ENCODE measurements at places on chromosomes 13 and 19.
A peak's percentile ranks its signal among the peaks of the same experiment; 100 is the strongest.

DNA sequence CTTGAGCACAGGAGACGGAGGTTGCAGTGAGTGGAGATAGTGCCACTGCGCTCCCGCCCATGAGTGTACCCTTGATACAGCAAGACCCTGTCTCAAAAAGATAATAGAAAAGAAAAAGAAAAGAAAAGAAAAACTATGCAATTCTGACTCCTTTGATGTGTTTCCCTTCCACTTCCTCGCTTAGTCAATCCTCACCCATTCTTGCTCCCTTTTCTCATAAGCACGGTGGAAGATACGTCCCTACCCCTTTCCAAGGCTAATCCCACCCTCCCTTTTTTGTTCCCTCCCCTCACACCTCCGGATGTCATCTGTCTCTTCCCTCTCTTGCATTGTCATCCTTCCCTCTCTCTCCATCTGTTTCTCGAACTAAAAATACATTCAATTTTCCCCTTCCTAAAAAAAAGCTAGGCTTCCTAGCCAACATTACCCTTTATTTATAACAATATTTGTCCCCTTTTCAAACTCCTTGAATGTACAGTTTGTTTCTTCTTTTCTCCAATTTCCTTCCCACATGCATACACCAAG is 40.5 kb upstream of the ITM2B start:
- no peak for DNase-seq

DNA sequence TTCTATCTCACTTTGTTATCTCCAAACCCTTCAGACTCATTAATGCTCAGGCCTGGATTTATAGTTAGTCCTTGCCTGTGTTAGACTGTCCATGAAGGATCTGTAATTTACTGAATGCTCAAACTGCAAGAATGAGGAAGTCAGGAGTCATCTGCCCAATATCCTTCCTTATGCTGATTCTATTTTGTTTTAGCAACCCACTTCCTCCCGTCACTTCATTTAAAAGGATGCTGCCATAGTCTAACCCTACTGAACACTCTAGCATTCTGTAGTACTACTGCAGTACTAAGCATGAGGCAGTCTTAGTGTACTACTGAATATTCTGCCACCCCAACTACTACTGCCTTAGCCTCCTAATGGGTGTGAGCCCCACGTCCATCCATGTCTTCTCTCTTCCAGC is 1.5 kb downstream of the FCAR start:
- no peak for DNase-seq

GRCh38 chr19:10226376-10227025 is 4.6 kb downstream of the S1PR2 start:
- DNase-seq = no peak

GRCh38 chr13:49932066-49932465 is 4.1 kb downstream of the SPRYD7 start:
- DNase-seq = no peak

DNA sequence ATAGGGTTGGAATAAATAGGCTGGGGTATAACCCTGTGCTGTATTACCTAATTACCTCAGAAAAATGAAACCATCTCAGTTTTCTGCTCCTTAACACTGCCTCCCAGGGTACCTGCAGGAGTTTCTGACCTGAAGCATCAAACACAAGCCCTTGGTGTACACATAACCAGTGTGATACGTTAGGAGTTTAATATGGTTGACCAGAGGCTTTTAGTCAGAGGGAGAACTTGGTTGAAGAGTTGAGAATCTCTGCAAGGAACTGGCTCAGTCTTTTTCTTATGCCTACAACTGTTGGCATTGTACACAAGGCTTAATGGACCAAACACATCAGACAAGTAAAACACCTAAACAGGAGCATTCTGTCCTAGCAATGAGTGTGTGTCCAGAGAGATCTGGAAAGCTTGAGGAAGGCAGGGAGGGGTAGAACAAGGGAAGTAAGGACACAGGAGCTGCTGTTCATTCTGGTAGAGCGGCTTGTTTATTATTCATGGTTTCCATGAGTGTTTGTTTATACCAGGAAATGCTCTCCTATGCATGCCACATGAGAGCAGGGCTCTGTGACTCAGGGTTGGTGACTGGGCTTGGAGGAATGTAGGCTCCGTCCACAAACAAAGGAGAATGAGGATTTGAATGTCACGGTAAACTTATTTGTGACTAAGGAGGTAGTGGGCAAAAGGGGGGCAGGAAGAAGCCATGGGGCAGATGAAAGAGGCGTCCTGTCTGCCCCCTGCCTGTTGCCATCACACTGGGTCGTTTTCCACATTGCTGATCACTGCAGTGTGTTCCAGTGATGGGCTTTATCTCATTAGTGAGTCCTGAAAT is 11.9 kb upstream of the SPATA13 start:
- no peak for DNase-seq

GRCh38 chr13:39895254-39895653 is 239.8 kb downstream of the COG6 start:
- DNase-seq = no peak

DNA sequence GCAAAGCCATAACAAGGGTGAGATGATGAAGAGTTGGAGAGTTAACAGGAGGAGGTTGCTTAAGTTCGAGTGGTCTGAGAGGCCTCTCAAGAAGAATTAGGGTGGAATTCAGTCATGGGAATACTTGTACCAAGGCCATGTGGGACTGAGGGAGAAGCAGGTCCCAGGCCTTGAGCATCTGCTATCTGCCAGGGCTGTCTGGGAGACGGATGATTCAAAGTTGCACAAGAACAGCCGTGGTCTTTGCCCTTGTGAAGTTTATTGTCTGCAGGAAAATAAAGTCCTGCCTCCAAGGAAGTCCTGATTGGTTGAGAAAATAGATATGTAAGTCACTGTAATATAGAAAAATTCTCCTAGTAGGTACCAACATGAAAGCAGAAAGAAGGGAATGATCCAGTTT is 178.8 kb upstream of the RFC3 start:
- DNase-seq = no peak

DNA sequence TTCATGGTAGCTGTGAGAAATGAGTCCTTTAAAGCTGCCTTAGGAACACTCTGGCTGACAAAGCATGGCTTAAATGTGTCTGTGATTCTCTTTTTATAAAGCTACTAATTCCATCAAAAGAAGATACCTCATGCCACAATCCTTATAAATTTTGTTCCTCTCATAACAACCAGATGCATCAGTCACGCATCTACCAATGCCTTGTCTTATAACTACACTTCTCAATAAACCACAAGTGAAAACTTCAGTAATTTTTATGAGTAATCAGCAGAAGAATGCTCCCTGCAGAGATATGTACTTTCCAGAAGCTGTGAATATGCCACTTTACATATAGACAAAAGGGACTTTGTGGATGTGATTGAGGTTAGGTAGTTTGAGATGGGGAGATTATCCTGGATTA is 147.8 kb downstream of the SUCLA2 start:
- no peak for DNase-seq

DNA sequence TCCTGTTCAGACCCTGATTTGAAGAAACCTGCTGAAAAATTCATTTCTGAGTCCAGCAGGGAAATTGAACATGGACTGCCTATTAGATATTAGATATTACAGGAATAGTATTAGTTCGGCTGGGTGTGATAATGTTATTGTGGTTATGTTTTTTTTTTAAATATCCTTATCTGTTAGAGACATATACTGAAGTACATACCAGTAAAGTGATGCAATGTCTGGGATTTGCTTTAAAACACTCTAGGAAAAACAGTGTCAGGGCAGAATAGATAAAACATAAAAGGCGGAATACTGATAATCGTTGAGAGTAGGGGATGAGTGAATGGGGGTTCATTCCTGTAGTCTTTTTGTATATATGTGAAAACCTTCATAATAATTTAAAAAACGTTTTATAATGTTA is 28.7 kb upstream of the AMER2 start:
- no peak for DNase-seq

- DNase-seq = no peak
Observed at GRCh38 chr19:45455707-45456499, 11.9 kb upstream of the FOSB start.

DNA sequence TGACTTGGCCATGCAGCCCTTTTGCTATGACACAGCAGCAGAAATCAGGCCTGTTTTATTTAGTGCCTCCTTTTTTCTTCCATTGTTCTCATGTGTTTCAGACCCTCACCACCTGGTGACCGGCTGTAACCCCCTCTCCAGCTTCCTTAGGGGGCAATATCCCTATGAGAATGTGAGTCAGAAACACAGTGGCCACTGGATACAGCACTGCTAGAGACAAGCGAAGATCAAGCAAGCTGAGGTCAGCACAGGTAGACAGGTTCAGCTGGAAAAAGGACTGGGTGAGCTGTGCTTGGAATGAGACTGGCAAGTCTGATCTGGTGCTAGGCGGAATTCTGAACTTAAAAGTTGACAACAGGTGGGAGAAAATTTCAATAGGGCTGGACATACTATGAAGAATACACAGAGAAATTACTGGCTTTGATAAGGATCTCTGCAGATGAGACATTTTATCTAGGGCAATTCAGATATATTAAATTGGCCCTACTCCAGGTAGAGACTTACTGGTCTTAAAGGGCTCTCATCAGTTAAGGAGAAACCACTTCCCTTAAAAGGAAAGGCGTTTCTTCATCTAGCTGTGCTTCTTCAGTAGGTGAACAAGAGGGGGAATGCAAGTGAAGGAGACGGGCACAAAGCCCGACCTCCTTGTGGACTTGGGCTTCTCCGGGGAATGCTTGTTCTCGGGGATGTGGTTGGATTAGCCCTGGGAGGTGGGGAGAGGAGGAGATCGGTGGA is 83.3 kb downstream of the ERCC5 start:
- no peak for DNase-seq

- DNase-seq = peak; percentile 87
Observed at GRCh38 chr19:35154525-35155406, at the start of gene FXYD5. Gene FXYD5, plus strand, starts transcription at chr19:35154735. Its CDS starts 816 bp downstream, at chr19:35155551.

- no peak for DNase-seq
Observed at GRCh38 chr13:38687246-38688229, 661 bp downstream of the FREM2 start.

- DNase-seq = no peak
Observed at GRCh38 chr19:14088634-14089411, 1.7 kb downstream of the SAMD1 start.

DNA sequence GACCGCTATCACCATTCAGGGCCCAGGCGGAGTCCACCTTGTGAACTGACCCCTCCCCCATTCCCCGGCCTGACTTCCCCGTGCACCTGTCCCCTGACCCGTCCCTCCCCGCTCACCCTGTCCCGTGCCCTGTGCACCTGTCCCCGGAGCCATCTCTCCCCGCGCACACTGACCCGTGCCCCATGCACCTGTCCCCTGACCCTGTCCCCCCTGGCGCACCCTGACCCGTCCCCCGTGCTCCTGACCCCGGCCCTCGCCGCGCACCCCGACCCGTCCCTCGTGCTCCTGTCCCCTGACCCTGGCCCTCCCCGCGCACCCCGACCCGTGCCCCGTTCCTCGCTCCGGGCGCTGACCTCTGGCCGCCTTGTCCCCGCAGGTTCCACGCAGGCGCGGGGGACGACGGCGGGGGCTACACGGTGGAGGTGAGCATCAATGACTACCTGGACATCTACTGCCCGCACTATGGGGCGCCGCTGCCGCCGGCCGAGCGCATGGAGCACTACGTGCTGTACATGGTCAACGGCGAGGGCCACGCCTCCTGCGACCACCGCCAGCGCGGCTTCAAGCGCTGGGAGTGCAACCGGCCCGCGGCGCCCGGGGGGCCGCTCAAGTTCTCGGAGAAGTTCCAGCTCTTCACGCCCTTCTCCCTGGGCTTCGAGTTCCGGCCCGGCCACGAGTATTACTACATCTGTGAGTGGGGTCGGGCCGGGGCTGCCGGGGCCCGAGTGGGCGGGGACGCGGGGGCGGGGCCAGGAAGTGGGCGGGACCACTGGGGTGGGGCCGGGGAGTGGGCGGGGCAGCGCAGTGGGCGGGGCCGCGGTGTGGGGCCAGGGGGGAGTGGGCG is 9.7 kb downstream of the EFNA2 start:
- DNase-seq = no peak

- no peak for DNase-seq
Observed at GRCh38 chr19:32022044-32022640, 323.3 kb upstream of the ZNF507 start.

DNA sequence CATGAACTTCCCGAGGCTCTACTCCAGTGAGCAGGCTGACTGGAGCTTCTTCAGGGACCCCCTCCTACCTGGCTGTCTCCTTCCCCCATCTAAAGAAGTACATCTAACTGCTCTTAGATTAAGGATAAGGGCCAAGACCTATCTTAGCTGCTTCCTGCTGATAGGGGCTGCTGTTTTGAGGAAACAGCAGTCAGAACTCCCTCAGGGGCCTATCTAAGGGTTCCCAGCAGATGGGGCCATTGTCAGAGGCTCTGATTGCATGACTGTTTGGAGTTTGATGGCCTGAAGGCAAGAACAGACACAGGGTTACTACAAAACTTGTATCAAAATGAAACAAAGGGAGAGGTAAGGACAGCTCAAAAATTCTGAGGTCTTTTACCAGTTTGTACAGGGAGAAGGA is 2636.9 kb upstream of the PCDH20 start:
- DNase-seq = no peak

DNA sequence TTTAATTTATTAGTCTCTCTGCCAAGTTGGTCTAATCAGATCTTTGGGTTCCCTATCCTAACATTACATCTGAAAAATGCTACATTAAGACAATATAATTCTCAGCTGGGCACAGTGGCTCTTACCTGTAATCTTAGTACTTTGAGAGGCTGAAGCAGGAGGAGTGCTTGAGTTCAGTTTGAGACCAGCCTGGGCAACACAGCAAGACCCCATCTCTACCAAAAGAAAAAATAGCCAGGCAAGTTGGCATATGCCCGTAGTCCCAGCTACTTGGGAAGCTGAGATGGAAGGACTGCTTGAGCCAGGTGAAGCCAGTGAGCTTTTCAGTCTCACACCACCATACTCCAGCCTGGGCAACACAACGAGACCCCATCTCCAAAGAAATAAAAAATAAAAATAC is 95.0 kb downstream of the KLF12 start:
- DNase-seq = no peak

DNA sequence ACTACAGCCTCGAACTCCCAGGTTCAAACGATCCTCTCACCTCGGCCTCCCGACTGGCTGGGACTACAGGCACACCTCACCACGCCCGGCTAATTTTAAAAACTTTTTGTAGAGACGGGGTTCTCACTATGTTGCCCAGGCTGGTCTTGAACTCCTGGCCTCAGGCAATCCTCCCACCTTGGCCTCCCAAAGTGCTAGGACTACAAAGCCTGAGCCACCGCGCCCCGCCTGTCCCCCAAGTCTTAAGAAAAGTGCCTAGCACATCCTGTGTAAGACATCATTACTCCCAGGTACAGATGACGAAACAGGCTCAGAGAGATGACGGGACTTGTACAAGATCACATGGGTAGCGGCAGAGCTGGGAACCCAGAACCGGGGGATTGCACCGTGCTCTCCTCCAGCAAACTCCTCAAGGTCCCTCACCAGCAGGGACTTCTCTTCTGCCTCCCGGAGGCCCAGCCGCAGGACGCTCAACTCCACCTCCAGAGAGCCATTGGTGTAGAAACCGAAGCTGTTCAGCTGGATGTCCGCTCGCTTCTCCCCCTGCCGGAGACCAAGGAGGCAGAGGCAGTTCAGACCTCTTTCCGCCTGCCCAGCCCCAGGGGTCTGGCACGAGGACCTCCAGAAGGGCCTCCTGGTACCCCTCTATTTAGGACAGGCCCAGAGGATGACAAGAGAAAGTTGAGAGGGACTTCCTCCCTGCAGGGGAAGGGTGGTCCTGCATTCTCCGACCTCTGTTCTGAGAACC is 1.0 kb downstream of the GPR108 start:
- DNase-seq = peak; percentile 50
